Keratinocyte (primary cell): ENCODE measurements at places on chromosomes 11 and 22. TPM values are rescaled to one million over a fixed set of nuclear protein-coding genes. Genes with fewer than 3 reads are reported as not detected.

The ART1 gene
- polyA plus RNA-seq = not detected in 3 replicates

- no peak for DNase-seq
- no peaks in the 10 kb centered on the region for H3K27me3 ChIP-seq
Measured at GRCh38 chr11:128720522-128720985, 26.7 kb downstream of the FLI1 start.

The FERMT3 gene
- 0.26 to 1.9 TPM (median 0.98 TPM) in 3 replicates for polyA plus RNA-seq

DNA sequence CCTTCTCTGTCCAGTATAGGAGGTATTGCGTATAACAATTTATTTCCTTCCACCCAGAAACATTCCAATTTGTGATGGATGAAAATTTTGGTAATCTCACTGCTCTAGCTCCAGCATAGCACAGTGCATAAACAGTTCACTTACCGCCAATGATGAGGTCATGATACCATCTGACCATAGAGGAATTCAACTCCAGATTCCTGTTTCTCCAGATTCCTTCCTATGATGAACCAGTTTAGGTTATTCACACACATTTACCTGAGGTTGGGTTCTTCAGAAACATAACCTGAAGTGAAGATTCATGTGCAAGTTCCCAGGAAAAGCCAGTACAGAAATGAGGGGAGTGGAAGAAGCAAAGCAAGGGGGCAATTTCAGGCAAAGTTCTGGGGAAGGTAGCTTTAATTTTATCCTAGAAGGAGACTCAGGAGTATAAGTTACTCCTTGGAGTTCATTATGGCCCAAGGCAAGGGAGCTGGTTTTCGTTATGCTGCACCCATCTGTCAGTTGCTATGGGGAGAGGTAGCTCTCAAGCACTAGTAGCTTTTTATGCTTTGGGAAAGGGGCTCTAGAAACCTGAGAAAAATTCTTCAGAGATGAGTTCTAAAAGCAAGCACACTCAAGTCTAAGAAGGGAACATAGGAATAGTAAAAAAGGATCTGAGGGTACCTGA lies 121.6 kb downstream of the CASP12 start:
- H3K4me3 ChIP-seq = no peak overlapping the region
- no peaks in the 10 kb centered on the region for H3K27me3 ChIP-seq
- H3K27ac ChIP-seq = peak overlapping the region; percentile 75
- H3K4me1 ChIP-seq = peaks cover 32% of the 10 kb centered on the region

DNA sequence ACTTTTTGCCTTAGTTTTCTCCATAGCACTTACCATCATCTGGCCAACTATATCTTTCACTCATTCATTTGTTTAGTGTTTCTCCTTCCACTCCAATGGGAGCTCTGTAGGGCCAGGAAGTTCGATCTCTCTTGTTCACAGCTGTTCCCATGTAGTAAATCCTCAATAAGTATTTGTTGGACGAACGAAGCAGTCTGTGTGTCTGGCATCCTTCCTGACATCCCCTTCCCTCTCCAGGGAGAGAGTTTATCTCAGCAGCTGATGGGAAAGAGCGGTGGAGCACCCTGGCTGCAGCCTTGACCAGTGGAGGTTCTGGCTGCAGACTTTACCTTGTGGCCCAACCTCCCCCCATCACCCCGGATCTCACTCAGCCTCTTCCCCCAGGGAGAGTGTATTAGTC lies 141.7 kb downstream of the CHST1 start:
- H3K36me3 ChIP-seq = no peaks in the 10 kb centered on the region
- H3K27me3 ChIP-seq = no peaks in the 10 kb centered on the region

- no peak for DNase-seq
- H3K4me1 ChIP-seq = no peaks in the 10 kb centered on the region
- no peaks in the 10 kb centered on the region for H3K27me3 ChIP-seq
- H3K36me3 ChIP-seq = peaks cover 10% of the 10 kb centered on the region
- H3K27ac ChIP-seq = no peak overlapping the region
- no peak overlapping the region for H3K4me3 ChIP-seq
Measured at GRCh38 chr11:73716153-73717056, 44.5 kb downstream of the RAB6A start.

- no peak overlapping the region for H3K27ac ChIP-seq
- H3K4me3 ChIP-seq = no peak overlapping the region
- H3K27me3 ChIP-seq = peaks cover 47% of the 10 kb centered on the region
- H3K4me1 ChIP-seq = peaks cover 7% of the 10 kb centered on the region
Measured at GRCh38 chr22:44671742-44672141, 30.3 kb upstream of the PRR5 start.

The TEAD1 gene
- 18.7 to 33.6 TPM (median 32.7 TPM) in 3 replicates for polyA plus RNA-seq

DNA sequence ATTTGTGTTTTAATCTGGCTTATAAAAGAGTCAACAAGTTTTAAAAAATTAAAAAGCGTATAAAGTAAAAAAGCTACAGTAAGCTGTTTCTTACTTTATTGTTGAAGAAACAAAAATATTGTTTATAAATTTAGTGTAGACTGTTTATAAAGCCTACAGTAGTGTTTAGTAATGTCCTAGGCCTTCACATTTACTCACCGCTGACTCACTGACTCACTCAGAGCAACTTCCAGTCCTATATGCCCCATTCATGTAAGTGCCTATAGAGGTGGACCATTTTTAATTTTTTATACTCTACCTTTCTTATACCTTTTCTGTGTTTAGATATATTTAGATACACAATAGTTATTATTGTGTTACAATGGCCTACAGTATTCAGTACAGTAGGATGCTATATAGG lies 12.2 kb downstream of the MPPED2 start:
- no peak for DNase-seq
- H3K4me3 ChIP-seq = no peak overlapping the region
- H3K4me1 ChIP-seq = no peaks in the 10 kb centered on the region

DNA sequence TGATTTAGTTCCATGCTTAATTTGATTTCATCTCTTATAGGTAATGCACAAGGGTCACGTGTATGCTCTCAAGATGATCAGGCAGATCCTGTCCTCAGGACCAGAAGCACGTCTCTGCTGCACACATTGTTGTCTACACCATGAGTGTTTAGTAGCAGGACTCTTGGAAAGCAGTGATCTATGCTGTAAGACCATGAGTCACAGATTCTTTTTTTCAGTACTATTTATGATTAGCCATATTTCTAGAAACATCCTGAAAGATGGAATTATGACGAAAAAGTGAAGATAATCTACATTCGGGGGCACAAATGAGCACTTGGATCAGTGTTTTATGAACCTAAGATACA lies 29.6 kb downstream of the ZBED4 start:
- no peak overlapping the region for H3K27ac ChIP-seq
- no peaks in the 10 kb centered on the region for H3K4me1 ChIP-seq
- no peak for DNase-seq

DNA sequence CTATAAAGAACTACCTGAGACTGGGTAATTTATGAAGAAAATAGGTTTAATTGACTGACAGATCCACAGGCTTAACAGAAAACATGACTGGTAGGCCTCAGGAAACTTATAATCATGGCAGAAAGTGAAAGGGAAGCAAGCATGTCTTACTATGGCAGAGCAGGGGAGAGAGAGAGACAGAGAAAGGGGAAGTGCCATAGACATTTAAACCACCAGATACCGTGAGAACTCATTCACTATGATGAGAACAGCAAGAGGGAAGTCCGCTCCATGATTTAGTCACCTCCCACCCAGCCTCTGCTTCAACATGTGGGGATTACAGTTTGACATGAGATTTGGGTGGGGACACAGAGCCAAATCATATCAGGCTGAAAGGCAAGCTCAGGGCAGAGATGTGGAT lies 327.1 kb upstream of the DDI1 start:
- H3K27me3 ChIP-seq = no peaks in the 10 kb centered on the region
- no peak overlapping the region for H3K4me3 ChIP-seq
- no peak for DNase-seq
- no peaks in the 10 kb centered on the region for H3K36me3 ChIP-seq

- no peak for DNase-seq
- peaks cover 18% of the 10 kb centered on the region for H3K36me3 ChIP-seq
- H3K27me3 ChIP-seq = no peaks in the 10 kb centered on the region
- H3K4me1 ChIP-seq = peaks cover 11% of the 10 kb centered on the region
Measured at GRCh38 chr11:65586676-65587075, 8.9 kb downstream of the KCNK7 start.

DNA sequence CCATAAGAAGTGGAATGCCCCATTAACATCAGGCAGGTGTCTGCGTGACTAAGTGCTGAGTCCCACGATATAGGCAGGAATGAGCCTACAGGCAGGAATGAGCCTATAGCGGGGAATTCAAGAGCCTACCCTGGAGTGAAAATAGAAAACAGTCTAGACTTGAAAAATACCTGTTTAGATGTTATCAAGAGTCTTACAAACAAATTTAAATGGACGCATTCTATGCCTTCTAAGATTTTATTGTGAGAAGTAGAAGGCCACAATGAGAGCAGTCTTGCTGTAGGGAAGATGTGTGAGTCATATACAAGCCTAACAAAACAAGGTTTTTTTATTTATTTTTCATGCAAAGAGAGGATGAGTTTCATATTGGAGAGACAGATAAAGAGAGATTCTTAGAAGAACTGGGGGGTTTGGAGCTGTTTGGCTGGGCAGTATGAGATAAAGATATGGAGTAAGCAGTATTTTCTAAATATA lies 200.8 kb upstream of the ZC3H12C start:
- DNase-seq = peak; percentile 89
- H3K4me1 ChIP-seq = peaks cover 19% of the 10 kb centered on the region
- H3K36me3 ChIP-seq = no peaks in the 10 kb centered on the region
- peak overlapping the region; percentile 32 for H3K4me3 ChIP-seq

GRCh38 chr11:103875855-103876510 lies 160.5 kb upstream of the DDI1 start:
- H3K4me1 ChIP-seq = no peaks in the 10 kb centered on the region
- H3K36me3 ChIP-seq = no peaks in the 10 kb centered on the region
- no peak overlapping the region for H3K27ac ChIP-seq
